ENCODE measurements at places on chromosomes 3 and 15.

GRCh38 chr3:24237971-24238706 lies 256.5 kb downstream of the THRB start:
- DNase-seq = peak; percentile 96

DNA sequence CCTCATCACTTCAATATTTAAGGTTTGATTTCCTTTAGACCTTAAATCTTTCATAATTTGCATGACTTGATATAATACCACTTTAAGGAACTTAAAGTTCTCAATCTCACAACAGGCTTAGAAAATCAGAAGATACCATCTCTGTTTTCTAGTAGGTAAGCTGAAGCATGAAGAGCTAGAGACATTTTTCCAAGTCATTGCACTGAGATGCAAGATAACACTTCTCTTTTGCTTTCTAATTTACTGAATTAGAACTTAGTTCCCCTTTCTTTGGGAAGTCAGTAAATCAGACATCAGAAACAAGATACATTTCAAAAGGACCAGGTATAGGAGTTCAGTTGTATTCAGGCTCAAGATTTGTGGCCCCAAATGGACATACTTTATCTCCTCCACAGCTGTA lies 79.7 kb downstream of the DZIP3 start:
- DNase-seq = no peak

- no peak for DNase-seq
Observed at GRCh38 chr3:124654470-124654845, 75.8 kb upstream of the UMPS start.

- no peak for DNase-seq
Observed at GRCh38 chr3:157249606-157250005, 89.7 kb upstream of the CCNL1 start.

GRCh38 chr3:48090166-48090939 lies 74.1 kb upstream of the MAP4 start:
- no peak for DNase-seq

DNA sequence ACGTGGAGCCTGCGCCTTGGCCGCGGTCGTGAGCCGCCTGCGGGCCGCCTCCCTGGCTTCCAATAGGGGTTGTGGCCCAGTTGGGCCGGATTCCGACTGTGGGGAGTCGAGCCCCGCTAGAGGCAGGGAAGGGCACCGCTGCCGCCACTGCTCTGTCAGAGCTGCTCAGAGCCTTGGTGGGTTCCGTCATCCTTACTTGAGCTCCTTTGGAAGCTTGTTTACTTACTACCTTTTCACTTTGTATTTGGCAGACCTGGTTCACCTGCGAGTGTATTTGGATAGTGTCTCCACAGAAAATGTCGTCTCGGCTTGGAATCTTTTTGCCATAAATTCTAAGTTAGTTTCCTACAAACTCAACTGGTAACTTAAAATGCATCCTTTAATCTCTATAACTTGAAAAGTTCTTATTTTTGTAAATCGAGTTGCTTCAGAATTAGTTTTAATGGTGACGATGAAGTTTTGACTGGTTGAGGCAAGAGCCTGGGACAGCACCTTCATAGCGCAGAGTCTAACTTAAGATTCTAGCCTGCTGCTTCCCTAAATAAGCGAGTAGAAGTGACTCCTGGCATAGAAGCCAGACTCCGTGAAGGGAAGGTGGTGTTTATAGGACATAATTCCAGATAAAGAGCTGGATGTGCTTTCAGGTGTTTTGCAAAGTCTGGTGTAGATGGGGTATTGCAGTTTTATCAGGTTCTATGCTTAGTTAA lies 800 bp downstream of the DAG1 start:
- no peak for DNase-seq

- no peak for DNase-seq
Observed at GRCh38 chr3:133441867-133442270, 42.0 kb downstream of the BFSP2 start.

DNA sequence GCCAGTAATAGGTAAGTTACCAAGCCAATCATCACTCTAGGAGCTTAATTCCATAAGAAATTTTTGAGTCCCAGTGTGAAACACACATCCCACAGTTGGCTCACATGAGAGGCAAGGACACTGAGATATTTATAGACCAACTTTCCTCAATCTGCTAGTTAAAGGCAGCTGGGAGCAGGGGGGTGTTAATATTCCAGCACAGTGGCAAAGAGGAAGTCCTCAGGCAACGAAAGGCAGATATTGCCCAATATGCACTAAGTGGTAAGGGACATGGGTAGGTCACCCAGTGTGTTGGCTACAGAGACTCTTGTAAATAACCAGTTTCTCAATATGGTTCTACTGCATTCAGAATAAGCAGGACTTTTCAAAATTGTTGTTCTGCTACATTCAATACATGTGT lies 61.0 kb downstream of the TOP2B start:
- DNase-seq = no peak

DNA sequence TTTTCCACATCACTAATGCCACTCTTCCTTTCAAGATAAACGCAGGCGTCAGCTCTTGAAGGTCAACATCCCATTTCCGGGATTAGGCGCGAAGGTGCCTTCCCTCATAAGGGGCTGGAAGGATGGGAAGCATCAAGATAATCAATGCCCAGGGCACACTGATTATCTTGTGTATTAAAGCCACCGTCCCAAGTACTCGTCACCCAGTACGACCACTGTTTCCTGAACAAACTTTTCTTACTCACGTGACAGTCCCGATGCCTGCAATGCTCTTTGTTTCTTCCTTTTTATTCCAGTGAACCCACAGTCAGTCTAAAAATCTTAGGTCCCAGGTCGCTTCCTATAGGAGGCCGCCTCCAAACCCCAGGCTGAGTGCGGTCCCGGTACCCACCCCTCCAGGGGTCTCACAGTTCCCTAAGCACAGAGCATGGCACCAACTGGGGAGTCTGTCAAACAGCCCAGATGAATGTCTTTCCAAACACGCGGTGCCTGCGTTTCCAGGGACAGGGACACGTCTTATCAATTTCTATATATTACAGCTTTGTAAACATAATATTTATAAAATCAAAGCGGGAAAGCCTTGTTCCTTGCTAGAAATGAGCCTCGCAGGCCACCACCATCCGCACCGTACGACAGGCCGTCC lies 589 bp downstream of the ANAPC13 start:
- DNase-seq = peak; percentile 20

GRCh38 chr15:79924379-79924778 lies 27.6 kb upstream of the MTHFS start:
- no peak for DNase-seq

GRCh38 chr3:14422016-14422963 lies 19.9 kb downstream of the SLC6A6 start:
- no peak for DNase-seq

DNA sequence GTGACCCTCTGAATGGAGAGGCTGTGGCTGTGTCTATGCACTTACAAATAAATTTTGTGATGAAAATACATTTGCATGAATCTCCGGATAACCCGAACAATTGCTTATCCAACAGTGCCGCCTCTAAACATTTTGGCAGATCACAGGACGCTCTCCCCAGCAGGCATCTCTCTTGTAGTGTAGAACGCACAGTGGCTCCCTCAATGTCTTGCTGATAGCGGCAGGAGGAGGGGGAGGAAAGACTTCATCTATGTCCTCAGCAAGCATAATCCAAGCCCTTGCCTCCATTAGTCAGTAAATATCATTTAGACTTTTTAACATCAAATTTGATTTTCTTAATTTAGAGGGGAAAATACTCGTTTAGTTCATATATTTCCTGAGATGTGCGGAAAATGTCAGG lies 318.1 kb upstream of the IGF1R start:
- no peak for DNase-seq

DNA sequence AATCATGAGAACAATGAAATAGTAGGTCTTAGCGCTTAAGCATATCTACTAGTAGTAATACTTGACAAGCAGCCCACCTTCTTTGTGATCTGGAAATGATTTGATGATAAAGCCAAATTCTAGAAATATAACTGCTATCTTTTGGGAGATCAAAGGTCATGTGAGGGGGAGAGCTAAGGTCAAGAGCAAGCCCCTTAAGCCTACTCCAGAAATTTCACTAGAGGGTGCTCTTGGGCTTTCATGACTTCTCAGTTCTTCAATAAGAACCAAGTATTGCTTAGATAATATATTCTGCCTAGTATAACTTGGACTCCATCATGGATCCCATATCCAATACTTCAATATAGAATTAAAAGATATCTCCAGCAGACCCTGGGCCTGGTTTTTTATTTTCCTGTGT lies 319.6 kb downstream of the ZBTB20 start:
- DNase-seq = peak; percentile 39

DNA sequence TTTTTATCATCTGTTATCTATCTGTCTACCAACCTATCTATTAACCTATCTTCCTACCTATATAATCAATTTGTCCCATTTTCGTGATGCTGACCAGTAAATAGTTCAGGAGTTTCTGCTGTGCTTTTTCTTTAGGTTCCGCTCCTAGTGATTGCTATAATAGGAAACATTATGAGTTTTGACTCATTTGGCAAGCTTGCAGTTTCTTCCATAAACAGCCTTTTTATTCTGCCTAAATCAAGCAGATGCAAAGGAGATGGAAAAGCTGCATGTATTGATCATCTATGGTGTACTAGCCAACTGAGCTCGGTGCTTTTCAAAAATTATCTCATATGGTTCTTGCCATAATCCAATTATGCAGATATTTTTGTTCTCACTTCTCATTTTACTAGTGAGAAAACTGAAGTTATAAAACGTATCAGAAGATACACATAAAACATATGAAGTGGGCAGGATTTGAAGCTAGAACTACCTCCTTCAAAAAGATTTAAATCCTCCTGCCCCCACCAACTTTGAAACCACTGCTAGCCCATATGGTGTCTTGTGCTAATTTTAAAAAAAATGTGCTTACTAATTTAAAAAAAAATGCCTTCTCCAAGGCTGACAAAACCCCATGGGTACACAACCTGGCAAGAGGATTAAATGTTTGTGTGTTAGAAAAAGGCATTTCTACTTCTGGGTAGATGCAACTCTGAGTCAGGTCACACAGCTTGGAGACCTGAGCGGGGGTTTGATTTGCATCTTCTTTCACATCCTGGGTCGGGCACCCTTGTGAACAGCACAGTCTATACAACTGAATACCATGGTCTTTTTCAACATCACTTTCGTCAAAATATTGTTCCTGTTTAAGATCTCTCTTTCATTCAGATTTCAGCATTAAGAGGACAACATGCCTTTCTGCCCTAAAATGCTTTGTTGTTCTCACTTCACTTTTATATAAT lies 267.0 kb downstream of the CHL1 start:
- DNase-seq = no peak

- no peak for DNase-seq
Observed at GRCh38 chr3:134611516-134611915, 39.3 kb downstream of the KY start.

DNA sequence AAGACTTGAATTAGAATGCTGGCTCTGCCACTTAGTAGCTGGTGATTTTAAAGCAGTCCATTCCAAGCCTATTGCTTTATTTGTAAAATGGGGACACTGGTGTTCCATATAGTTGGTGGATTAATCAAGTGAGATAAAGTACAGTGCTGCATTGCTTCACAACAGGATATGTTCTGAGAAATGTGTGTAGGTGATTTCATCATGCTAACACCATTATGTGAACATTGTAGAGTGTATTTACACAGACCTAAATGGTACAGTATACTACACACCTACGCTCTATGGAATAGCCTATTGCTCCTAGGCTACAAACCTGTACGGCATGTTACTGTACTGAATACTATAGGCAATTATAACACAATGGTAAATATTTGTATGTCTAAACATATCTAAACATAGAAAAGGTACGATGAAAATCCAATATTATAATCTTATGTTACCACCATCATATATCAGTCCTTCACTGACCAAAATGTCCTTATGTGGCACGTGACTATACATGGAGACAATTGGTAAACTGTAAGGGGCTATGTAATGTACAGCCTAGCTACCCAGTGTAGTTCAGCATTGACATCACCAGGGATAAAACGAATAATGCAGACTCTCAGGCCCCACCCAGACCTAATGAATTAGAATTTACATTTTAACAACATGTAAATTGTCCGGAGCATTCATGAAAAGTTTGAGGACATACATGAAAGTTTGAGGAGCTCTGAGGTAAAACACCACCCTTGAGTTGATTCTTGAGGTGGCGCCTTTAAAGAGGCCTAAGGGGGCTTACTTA lies 121.4 kb upstream of the BFSP2 start:
- DNase-seq = no peak

DNA sequence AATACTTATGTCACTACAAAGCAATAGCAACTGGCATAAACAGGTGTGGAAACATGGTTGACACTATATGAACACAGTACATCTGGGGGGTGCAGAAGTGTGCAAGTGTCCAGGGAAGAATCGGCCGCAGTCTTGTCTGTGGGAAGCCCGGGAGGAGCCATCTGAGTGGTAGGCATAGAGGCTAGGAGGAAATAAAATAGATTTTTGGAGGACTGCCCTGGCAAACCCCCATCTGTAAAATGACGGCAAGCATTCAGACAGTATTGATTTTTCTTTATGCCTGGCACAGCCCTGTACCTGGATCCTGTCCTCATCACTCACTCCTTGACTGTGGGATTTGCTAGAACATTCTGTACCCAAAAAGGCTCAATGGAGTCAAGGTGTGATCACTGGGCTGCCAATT lies 31.3 kb downstream of the THSD4 start:
- no peak for DNase-seq

DNA sequence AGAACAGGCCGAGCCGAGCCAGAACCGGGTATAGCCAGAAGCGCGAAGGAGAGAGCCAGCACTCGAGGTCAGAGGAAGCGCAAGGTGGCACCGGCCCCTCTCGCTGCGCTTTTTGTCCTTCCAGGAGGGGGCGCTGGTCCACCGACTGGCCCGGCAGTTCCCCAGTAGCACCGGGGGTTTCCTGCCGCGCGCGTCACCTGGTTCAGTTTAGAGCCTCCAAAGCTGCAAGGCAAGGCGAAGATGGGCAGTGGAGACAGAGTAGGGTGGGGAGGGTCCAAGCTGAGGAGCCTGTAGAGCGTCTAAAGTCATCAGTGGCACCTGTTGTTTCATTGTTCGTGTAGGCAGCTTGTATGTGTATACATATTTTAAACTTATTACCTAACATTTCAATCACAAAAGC lies 7.6 kb upstream of the NR2E3 start:
- DNase-seq = no peak

GRCh38 chr3:72161881-72162595 lies 377.1 kb upstream of the PROK2 start:
- peak; percentile 55 for DNase-seq

DNA sequence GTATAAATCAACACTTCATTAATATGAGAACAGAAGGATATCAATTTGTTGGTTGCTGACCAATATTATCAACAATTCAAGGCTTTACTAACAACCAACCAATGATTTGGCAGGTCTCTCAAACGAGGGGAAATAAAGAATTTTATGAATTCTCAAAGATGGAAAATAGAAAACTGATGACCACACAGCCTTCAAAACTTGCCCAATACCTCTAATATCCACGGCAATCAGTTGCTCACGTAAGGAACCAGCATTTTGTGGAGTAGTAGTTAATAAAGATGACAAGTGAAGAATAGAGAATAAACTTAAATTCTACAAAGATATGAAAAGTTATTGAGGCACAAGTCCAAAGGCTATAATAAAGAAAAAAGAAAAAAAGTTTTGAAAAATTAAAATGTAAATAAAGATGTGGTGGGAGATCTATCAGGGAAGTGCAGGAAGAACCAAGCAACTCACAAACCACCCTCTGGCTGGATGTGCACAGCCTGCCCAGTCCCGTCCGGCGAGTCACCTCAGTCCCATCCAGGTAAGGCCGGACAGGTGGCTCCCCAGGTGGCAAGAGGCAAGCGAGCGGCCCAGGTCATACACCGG lies 808 bp downstream of the GK5 start:
- DNase-seq = no peak

All from fibroblast of skin of abdomen (primary cell).